IgD-negative memory B cell (primary cell): ENCODE measurements at places on chromosomes 7 and 10. TPM values are rescaled to one million over a fixed set of nuclear protein-coding genes. Genes with fewer than 3 reads are reported as not detected.

The STOX1 gene
- polyA plus RNA-seq = 0.24 TPM

The HOXA4 gene
- polyA plus RNA-seq = not detected

The PNLIPRP3 gene
- polyA plus RNA-seq = not detected

The FZD8 gene
- polyA plus RNA-seq = not detected

The PAX4 gene
- polyA plus RNA-seq = not detected

The RSBN1L gene
- polyA plus RNA-seq = 8.0 TPM

The UTF1 gene
- polyA plus RNA-seq = not detected

The CTAGE4 gene
- polyA plus RNA-seq = not detected

The CELF2 gene
- 142 TPM for polyA plus RNA-seq

The BHLHA15 gene
- 5.3 TPM for polyA plus RNA-seq

The ADAMTS14 gene
- polyA plus RNA-seq = not detected

The ASZ1 gene
- not detected for polyA plus RNA-seq

The CDC14C gene
- polyA plus RNA-seq = not detected

The SAMD9 gene
- polyA plus RNA-seq = 21.6 TPM

The SPDYE8 gene
- 0.19 TPM for polyA plus RNA-seq

The NCF1 gene
- polyA plus RNA-seq = 313 TPM

The PON1 gene
- polyA plus RNA-seq = not detected

The PTPN20 gene
- 1.4 TPM for polyA plus RNA-seq

The LRRD1 gene
- polyA plus RNA-seq = not detected
